Activated T-cell treated with anti-CD3 and anti-CD28 coated beads, Interleukin-2, amount 50 U/mL, for 72 hours (primary cell): ENCODE measurements at places on chromosomes 16 and 17.

GRCh38 chr17:41782142-41782541 is 4.4 kb downstream of the JUP start:
- no peak for DNase-seq

GRCh38 chr17:40707745-40708144 is 4.2 kb upstream of the KRT24 start:
- no peak for DNase-seq

DNA sequence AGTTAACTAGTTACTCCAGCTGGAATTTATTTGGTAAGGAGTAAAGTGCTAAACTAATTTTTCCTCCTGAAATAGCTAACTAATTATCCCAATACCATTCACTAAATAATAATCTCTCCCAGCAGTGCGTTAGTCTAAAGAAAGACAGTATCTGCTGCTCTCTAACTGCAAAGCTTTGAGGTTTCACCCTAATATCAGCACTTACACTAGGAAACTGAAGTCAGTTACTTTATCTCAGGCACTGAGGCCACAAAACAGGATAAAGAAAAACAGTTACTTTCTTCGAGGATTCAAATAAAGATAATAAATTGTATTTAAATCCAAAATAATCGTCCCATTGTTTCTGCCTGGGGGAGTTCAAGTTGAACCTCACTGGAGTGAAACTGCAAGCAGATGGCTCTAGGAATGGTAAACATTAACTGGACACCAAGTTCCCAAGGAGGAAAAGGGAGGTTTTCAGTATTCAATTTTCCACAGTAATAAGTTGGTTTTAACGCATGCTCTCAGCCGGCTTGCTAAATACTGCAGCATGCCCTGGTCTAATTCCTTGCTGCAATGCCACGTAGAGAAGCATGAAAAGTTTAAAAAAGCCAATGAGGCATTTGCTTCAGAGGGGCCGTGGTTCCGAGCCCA is 20.0 kb upstream of the FOXJ1 start:
- no peak for DNase-seq

GRCh38 chr16:61500851-61501250 is 535.4 kb downstream of the CDH8 start:
- no peak for DNase-seq
